ENCODE measurements at places on chromosomes 7 and 10. TPM values are rescaled to one million over a fixed set of nuclear protein-coding genes. Genes with fewer than 3 reads are reported as not detected.

DNA sequence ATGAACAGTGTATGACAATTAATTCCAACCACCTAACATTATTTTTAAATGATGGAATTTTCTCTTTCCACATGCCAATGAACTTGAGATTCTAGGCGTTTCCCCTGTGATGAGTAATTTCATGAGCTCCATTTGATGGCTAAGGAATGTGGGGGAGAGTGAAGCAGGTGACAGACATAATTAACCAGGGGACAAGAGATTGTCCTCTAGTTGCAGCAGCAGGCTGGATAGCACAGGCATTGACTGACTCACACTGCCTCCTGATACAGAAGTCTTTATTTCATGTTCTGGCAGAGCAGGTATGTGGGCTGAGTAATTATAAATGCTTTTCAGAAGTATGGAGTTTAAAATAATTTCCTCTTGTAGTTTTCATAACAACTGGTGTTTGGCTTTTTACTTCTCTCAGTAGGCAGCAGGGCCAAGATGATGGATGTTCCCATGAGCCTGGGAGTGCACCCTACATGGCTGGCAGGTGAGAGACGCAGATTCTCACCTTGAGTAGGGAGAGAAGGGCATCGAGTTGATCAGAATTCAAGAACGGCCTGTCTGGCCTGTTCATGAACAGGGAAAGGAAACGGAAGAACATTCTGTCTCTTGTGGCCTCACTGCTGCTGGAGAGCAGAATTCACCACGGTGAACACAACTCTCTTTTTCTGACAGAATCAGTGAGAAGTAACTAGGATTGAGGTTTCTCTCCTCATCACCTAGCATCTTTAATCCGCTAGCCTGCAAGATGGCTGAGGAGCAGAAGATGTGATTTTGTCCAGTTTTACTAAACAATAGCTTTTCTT, 118.8 kb downstream of the AOAH start:
- DNase-seq = no peak
- H3K4me1 ChIP-seq = peaks cover 50% of the 10 kb centered on the region
- H3K27me3 ChIP-seq = no peaks in the 10 kb centered on the region
- H3K27ac ChIP-seq = no peak overlapping the region
- peaks cover 12% of the 10 kb centered on the region for H3K36me3 ChIP-seq
- no peak overlapping the region for H3K4me3 ChIP-seq

GRCh38 chr7:7567898-7568531, 1.3 kb downstream of the MIOS start:
- DNase-seq = no peak
- peaks cover 37% of the 10 kb centered on the region for H3K4me1 ChIP-seq
- H3K27me3 ChIP-seq = no peaks in the 10 kb centered on the region
- peak overlapping the region; percentile 82 for H3K4me3 ChIP-seq
- H3K27ac ChIP-seq = peak overlapping the region; percentile 87

Gene CCDC3
- total RNA-seq = 0.12 TPM

- no peaks in the 10 kb centered on the region for H3K27me3 ChIP-seq
- peaks cover 43% of the 10 kb centered on the region for H3K36me3 ChIP-seq
- no peak overlapping the region for H3K4me3 ChIP-seq
- DNase-seq = no peak
- no peak overlapping the region for H3K27ac ChIP-seq
Observed at GRCh38 chr10:7334642-7334964, 76.2 kb downstream of the SFMBT2 start.

GRCh38 chr7:79548727-79549126, 95.3 kb upstream of the MAGI2 start:
- no peak for DNase-seq
- no peaks in the 10 kb centered on the region for H3K27me3 ChIP-seq
- no peak overlapping the region for H3K4me3 ChIP-seq
- no peaks in the 10 kb centered on the region for H3K36me3 ChIP-seq
- H3K4me1 ChIP-seq = no peaks in the 10 kb centered on the region

Gene PTPRZ1
- total RNA-seq = not detected

DNA sequence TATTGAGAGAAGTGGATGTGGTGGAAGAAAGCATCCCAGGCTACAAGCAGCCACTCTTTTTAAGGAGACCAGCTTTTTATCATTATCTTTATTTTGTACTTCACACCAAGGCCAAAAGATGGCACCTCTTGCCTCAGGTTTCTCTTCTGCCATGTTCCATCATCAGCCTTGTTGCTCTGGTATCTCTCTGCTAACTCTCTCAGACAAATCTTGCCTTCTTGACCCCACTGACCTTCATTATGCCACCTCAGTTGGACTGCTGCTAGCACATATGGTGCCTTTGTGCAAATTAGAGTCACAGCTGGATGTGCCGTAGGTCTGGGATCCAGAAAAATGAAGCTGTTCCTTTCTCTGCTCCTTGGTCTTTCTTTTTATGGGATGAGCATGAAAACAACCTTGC, 47.1 kb upstream of the DYNC1I1 start:
- no peaks in the 10 kb centered on the region for H3K27me3 ChIP-seq
- no peak overlapping the region for H3K4me3 ChIP-seq
- no peaks in the 10 kb centered on the region for H3K4me1 ChIP-seq
- DNase-seq = no peak
- H3K27ac ChIP-seq = no peak overlapping the region

Gene ITPRIP
- 21.6 TPM for total RNA-seq

GRCh38 chr10:104622598-104623209, 18.4 kb upstream of the SORCS3 start:
- no peak overlapping the region for H3K4me3 ChIP-seq
- H3K27me3 ChIP-seq = peaks cover 32% of the 10 kb centered on the region
- H3K36me3 ChIP-seq = no peaks in the 10 kb centered on the region
- H3K27ac ChIP-seq = no peak overlapping the region
- no peak for DNase-seq
- H3K4me1 ChIP-seq = no peaks in the 10 kb centered on the region

Gene SPDYE2
- 0.29 TPM for total RNA-seq

DNA sequence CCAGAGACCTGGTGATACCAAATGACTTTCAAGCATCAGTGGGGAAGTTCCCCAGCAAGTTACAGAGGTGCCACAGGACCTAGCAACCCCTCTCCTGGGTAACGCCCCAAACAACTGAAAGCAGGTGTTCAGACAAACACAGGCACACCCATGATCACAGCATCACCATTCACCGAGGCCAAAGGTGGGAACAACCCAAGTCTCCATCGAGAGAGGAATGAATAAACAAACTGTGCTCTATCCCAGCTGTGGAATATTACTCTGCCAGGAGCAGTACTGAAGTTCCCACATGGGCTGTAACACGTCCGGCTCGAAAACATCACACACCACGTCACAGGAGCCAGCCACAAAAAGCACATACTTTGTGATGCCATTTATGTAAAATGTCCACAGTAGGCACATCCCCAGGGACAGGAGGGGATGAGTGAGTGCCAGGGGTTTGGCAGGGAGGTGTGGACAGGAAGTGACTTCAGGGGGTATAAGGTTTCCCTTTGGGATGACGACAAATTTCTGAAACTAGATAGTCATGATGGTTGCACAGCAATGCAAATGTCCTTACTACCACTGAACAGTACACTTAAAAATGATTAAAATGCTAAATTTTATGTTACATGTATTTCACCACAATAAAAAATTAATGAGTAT, 222.8 kb downstream of the TNS3 start:
- H3K4me3 ChIP-seq = no peak overlapping the region
- DNase-seq = no peak
- H3K4me1 ChIP-seq = peaks cover 2% of the 10 kb centered on the region
- no peak overlapping the region for H3K27ac ChIP-seq

Measured in activated CD8-positive, alpha-beta memory T cell treated with anti-CD3 and anti-CD28 coated beads, Interleukin-2, amount 10 ng/mL, durations not matched to agents 7 days and 5 days (primary cell).